Natural killer cell (primary cell): ENCODE measurements at places on chromosomes 12 and 14. TPM values are rescaled to one million over a fixed set of nuclear protein-coding genes. Genes with fewer than 3 reads are reported as not detected.
A peak's percentile ranks its signal among the peaks of the same experiment; 100 is the strongest.

SYNE3 gene
- total RNA-seq: 17.3 TPM

GRCh38 chr14:64825509-64825908 lies 54.2 kb downstream of the SPTB start:
- H3K4me3 ChIP-seq: no peak overlapping the region
- H3K27ac ChIP-seq: no peak overlapping the region
- H3K36me3 ChIP-seq: no peaks in the 10 kb centered on the region
- no peak for DNase-seq
- peaks cover 3% of the 10 kb centered on the region for H3K27me3 ChIP-seq
- H3K4me1 ChIP-seq: peaks cover 7% of the 10 kb centered on the region

GRCh38 chr12:86376052-86376451 lies 119.9 kb upstream of the MGAT4C start:
- no peak for DNase-seq
- H3K27ac ChIP-seq: no peak overlapping the region
- H3K4me3 ChIP-seq: no peak overlapping the region
- H3K4me1 ChIP-seq: no peaks in the 10 kb centered on the region
- no peaks in the 10 kb centered on the region for H3K36me3 ChIP-seq

FAM90A1 gene
- total RNA-seq: not detected

KIF26A gene
- not detected for total RNA-seq

TAS2R7 gene
- total RNA-seq: not detected

DNA sequence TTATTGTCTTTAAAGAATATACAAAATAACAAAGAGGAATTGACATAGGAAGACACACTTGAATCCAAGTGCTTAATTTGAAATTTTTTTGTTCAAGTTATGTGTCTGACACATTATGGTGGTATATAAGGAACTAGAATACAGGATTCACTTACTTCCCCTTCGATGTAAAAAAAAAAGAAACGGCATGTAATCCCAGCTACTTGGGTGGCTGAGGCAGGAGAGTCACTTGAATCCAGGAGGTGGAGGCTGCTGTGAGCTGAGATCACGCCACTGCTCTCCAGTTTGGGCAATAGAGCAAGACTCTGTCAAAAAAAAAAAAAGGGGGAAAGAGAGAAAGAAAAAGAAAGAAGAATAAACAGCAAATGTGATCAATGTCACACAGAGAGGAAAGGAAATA lies 8.9 kb downstream of the CLEC12A start:
- H3K4me3 ChIP-seq: no peak overlapping the region
- no peaks in the 10 kb centered on the region for H3K36me3 ChIP-seq
- no peak for DNase-seq
- H3K27ac ChIP-seq: no peak overlapping the region
- no peaks in the 10 kb centered on the region for H3K4me1 ChIP-seq

DNA sequence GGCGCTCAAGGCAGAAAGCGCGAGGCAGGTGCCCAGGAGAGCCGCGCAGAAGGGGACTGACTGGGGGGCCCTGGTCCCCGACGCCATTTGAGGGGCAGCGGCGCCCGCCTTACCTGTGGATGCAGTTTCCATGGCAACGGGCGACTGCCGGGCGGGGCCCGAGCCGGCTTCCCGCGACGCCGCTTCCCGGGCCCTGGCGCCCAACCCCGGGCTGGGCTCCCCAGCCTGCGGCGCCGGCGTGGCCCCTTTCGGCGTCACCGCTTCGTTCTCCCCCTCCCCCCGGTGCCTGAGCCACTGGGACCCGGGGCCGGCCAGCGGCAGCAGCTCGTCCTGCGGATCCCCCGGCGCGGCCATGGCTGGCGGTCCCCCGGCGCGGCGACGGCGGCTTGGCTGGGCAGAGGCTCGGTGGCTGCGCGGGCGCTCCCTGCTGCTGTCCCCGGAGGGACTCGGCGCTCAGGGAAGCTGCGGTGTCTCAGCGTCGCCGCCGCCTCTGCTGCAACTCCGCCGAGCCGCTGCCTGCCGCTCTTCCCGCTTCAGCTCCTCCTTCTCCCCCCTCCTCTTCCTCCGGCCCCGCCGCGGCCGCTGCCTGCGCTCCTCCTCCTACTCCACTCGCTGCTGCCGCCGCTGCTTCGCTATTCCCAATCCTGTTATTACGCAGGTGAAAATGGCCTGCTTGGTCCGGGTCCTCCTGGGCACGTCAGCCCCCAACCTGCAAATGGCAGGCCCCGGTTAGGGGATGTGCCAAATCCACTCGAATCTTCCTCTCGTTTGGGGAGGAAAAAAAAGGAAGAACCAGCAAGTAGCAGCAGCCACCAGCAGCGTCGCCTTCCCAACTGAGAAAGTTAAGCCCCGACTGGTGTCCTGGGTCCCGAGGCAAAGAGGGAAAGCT lies at the start of gene RTN1:
Gene RTN1, minus strand, starts transcription at position 500 of the 889 bp plus-strand sequence. Its CDS starts 146 bp downstream, at position 354.
- H3K27ac ChIP-seq: no peak within 1 kb of the TSS
- DNase-seq: no peak
- H3K36me3 ChIP-seq: no peaks in the 10 kb centered on the region
- H3K27me3 ChIP-seq: peaks cover 21% of the 10 kb centered on the region
- peaks cover 16% of the 10 kb centered on the region for H3K4me1 ChIP-seq

GRCh38 chr14:103932791-103933490 lies 4.7 kb downstream of the TDRD9 start:
- H3K4me1 ChIP-seq: no peaks in the 10 kb centered on the region
- no peak overlapping the region for H3K27ac ChIP-seq
- H3K36me3 ChIP-seq: no peaks in the 10 kb centered on the region

- no peaks in the 10 kb centered on the region for H3K27me3 ChIP-seq
- no peak for DNase-seq
- H3K36me3 ChIP-seq: no peaks in the 10 kb centered on the region
- no peaks in the 10 kb centered on the region for H3K4me1 ChIP-seq
- no peak overlapping the region for H3K4me3 ChIP-seq
These were observed 54.9 kb downstream of the HECTD4 start for GRCh38 chr12:112327209-112327938.

GRCh38 chr14:104344818-104345620 lies 206.6 kb downstream of the KIF26A start:
- no peak overlapping the region for H3K4me3 ChIP-seq
- no peaks in the 10 kb centered on the region for H3K4me1 ChIP-seq
- DNase-seq: no peak
- H3K27me3 ChIP-seq: no peaks in the 10 kb centered on the region
- no peak overlapping the region for H3K27ac ChIP-seq

DNA sequence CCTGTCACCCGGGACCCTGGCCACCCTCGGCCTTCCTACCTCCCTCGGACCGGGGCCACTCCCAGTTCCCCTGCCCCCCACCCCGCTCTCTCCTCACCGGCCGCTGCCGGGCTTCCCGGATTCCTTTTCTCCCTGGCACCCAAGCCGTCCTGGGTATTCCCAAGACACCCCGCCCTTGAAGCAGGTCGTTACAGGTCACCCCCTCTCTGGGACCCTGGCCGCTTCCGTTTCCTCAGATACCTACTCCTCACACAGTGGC lies 493 bp downstream of the NUMB start:
- peak overlapping the region; percentile 93 for H3K4me3 ChIP-seq
- peak overlapping the region; percentile 53 for H3K27ac ChIP-seq
- H3K4me1 ChIP-seq: peaks cover 15% of the 10 kb centered on the region

DNA sequence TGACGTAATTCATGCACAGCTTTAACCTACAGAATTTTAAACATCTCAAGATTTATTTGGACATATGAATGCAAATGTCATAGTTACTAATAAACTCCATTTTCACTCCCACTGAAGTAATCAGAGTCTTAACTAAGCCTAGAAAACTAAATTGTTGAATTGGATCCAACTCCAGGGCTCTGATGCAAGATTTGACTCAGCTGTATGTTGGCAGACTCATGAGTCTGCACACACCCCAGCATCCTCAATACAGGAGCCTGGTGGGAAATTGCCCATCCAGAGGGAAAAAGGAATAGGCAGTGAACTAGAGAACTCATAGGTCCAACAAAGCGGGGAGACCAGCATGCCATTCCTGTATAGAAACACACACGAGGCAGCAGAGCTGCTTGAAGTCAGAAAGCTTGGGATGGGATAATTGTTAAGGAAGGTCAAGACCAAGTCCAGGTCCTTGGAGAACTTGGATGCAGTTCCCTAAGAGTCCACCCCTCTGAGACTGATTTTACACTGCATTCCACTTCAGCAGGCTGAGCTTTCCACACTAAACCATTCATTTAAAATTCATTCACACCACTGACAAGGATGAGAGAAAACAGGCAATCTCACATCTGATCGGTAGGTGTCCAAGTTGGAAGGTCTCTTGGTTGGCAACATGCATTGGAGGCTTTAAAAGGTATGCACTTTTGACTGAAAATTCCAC lies 14.4 kb downstream of the TMTC1 start:
- no peak for DNase-seq
- H3K4me1 ChIP-seq: no peaks in the 10 kb centered on the region
- no peak overlapping the region for H3K4me3 ChIP-seq
- no peaks in the 10 kb centered on the region for H3K36me3 ChIP-seq
- H3K27ac ChIP-seq: no peak overlapping the region

ATP2A2 gene
- 140 TPM for total RNA-seq

GRCh38 chr14:78310272-78310671 lies 140.1 kb downstream of the NRXN3 start:
- no peaks in the 10 kb centered on the region for H3K4me1 ChIP-seq
- no peak overlapping the region for H3K27ac ChIP-seq
- no peak overlapping the region for H3K4me3 ChIP-seq
- H3K36me3 ChIP-seq: no peaks in the 10 kb centered on the region
- H3K27me3 ChIP-seq: no peaks in the 10 kb centered on the region

DNA sequence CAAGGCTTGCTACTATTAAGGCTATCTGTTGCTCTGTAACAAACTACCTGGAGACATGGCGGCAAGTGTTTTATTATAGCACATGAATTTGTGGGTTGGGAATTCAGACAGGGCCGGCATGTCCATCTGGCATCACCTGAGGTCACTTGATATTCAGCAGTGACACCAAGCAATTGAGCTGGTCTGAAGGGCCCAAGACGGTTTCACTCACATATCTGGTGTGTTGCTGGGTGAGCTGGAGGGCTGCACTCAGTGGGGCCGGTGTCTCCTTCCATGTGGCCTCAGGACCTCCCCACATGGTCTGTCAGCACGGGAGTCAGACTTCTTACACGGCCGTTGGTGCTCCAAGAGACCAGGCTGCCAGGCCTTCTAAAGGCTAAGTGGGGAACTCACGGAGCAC lies 52.4 kb upstream of the SCN8A start:
- no peak overlapping the region for H3K4me3 ChIP-seq
- no peaks in the 10 kb centered on the region for H3K27me3 ChIP-seq
- H3K27ac ChIP-seq: no peak overlapping the region
- no peaks in the 10 kb centered on the region for H3K36me3 ChIP-seq
- H3K4me1 ChIP-seq: no peaks in the 10 kb centered on the region

GRCh38 chr14:21557084-21557901 lies 22.6 kb downstream of the OR10G3 start:
- H3K36me3 ChIP-seq: no peaks in the 10 kb centered on the region
- peaks cover 5% of the 10 kb centered on the region for H3K4me1 ChIP-seq
- H3K27ac ChIP-seq: no peak overlapping the region
- H3K4me3 ChIP-seq: no peak overlapping the region
- DNase-seq: peak; percentile 92

DNA sequence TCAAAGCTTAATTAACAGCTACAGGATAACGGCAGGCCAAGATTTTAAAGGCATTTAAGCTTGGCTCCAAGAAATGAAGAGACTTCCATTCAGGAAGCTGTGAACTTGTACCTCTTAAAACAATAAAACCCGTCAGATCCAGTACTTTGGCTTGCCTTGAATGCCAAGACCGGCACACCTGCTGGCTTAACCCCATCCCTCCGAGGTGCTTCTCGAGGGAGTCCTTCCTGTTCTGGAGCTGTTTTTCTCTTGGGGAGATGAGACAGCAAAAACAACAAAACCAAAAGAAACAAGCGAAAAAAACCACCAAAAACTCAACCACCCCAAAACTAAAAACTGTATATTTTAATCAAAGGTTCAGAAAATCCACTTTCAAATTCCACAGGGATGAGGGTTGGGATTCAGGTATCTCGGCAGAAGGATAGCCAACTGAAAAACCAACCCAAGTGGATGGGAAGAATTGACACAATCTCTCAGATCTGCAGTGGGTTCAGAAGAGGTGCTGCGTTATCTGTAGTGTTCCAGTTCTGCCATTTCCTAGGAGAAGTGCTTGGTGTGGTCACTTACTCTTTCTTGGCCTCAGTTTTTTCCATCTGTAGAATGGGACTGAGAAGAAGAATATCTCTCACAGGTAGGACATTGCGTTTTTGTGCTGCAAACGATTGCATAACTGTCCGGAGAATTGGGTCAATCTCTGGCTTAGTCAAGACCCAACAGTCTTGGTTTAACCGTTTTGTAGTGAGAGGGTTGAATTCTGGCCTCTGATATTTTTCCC lies 420.1 kb downstream of the VRK1 start:
- no peak overlapping the region for H3K27ac ChIP-seq
- peaks cover 4% of the 10 kb centered on the region for H3K27me3 ChIP-seq
- no peak for DNase-seq
- no peak overlapping the region for H3K4me3 ChIP-seq
- H3K36me3 ChIP-seq: no peaks in the 10 kb centered on the region

GRCh38 chr12:19196959-19197630 lies 67.6 kb downstream of the PLEKHA5 start:
- H3K27me3 ChIP-seq: no peaks in the 10 kb centered on the region
- no peak overlapping the region for H3K27ac ChIP-seq
- no peaks in the 10 kb centered on the region for H3K4me1 ChIP-seq
- H3K36me3 ChIP-seq: no peaks in the 10 kb centered on the region

ZFHX2 gene
- 0.07 TPM for total RNA-seq

DNA sequence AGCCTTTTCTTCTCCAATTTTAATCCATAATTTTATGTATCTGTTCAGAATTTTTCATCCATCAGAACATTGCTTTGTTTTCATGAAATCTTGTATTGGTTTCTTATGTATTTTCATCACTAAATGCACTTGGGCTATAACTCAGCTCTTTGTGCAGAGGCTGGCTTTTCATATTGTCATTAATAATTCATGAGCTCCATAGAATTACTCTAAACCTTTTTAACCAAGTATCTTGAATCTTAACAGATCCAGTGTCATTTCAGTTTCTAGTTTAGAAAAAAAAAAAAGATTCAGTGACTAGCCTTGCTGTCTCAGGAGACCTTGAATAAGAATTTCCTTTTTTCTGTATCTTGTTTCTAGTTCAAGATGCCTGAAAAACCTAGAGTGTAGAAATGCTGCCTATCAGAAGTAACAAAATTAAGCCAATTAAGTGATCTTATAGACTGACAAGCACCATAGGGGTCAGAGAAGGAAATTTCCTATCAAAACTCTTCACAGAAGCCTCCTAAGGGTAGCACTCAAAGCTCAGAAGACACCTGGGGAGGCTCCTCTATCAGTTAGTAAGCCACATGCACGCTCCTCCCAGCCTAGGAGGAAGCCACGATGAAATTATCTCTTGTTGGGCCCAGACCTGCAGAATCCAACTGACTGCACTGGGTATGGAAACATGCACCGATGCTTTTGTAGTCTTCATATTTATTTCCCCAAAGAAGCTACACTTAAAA lies 163.4 kb downstream of the KICS2 start:
- no peak for DNase-seq
- H3K27me3 ChIP-seq: no peaks in the 10 kb centered on the region
- H3K27ac ChIP-seq: no peak overlapping the region
- no peaks in the 10 kb centered on the region for H3K4me1 ChIP-seq

BCL7A gene
- 0.85 TPM for total RNA-seq

DNA sequence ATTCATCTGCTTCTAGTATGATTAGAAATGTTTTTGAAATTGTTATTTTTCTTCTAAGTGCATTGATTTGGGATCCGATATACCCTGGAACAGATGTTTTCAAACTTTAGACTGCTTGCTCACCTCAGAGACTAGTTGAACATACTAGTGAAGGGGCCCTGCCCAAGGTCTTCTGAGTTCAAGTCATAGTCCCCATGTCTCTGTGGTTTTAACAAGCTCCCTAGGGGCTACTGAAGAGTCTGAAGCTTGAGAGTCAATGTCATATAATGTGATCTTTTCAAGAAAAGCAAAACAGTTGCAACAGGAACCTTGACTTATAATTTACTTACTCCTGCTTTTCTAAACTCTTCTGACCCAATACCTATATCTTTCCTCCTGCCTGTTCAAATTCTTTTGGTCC lies 7.5 kb upstream of the UBE2N start:
- H3K4me1 ChIP-seq: no peaks in the 10 kb centered on the region
- no peak for DNase-seq
- H3K4me3 ChIP-seq: no peak overlapping the region
- H3K27ac ChIP-seq: no peak overlapping the region
